ENCODE measurements at places on chromosomes 16 and 17. TPM values are rescaled to one million over a fixed set of nuclear protein-coding genes. Genes with fewer than 3 reads are reported as not detected.

DNA sequence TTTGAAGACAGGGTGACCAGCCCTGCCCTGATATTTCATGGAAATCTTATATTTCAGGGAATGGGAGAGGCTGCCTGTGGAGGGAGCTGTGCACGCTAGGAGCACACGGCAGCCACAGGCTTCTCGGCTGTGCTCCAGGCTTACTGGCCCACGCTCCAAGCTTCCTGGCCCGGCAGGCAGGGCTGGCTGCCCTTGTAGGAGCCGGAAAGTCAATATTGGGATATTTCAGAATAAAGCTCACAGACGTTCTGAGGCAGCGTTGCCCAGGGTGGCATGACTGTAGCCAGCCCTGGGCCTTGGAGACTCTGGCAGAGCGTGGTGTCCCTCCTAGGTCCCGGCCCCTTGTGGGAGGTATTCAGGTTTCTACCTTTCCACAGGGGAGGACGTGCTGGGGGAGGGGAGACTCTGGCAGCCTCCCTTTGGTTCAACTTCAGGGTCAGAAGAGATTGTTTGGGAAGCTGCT lies 95.6 kb downstream of the NPIPB11 start:
- DNase-seq = no peak

PCTP gene
- 5.5 TPM for total RNA-seq

MEFV gene
- 2.6 TPM for total RNA-seq

KCNJ12 gene
- 14.2 TPM for total RNA-seq

Data from lower leg skin (tissue), 4 donors.